ENCODE measurements at places on chromosomes 6 and 20.
A peak's percentile ranks its signal among the peaks of the same experiment; 100 is the strongest.

DNA sequence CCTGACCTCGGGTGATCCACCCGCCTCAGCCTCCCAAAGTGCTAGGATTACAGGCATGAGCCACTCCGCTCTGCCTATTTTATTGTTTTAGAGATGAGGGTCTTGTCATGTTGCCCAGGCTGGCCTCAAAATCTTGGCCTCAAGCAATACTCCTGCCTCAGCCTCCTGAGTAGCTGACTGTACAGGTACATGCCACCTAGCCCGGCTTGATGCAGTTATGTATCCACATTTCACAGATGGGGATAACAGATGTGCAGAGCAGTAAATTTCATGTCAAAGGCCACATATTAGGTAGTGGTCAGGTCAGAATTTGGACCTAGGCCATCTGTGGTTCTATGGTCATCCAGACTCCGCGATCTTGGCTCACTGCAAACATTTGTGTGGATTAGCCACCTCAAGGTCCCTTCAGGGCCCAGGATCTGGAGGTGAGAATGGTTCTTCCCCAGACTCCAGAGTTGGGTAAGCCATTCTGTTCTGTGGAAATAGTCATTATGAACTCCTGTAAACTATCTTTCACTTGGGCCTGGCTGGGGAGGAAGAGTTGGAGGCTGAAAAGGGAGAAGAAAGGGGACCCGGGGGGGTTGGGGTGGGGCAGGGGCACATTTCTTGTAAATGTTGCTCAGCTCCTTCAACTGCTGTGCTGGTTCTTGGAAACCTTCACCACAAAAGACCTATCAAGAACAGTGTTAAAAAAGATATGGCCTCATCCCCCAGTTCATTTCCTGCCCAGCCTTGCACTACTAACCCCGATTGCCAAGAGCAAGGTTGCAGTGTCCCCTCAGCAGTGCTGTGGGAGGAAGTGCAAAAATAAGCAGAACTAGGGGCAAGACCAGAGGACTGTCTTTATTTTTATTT, 13.0 kb downstream of the PIM1 start:
- DNase-seq, result peak; percentile 46

GRCh38 chr6:9537381-9537780, 877.5 kb downstream of the TFAP2A start:
- no peak for DNase-seq

GRCh38 chr6:108673602-108674001, 112.9 kb downstream of the FOXO3 start:
- DNase-seq, result no peak

DNA sequence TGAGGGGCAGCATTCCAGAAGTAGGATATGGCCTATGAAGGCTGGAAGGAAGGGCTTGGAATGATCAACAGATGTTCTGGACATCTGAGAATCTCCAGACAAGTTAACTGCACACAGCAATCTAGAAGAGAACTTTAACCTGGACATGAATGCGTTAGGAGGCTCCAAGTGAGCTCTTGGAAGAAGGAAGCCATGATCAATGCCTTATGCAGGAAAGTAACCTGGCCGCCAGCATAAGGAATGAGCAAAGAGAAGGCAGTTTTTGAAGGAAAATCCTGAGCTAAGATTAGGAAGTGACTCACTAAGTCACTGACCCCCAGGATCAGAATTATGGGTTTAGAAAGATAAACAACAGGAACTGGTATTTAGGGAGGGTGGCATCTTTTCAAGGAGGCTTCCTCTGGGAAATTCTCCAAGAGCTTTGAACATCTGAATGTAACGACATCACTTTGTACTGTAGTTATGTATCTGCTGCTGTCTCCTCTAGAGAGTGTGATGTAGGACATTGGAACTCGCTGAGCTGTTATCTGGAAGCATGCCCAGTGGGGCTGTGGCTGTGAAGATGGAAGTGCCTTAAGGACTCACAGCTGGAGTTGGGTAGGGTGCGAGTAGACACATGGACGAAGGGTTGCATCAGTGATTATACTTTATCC, 236.8 kb downstream of the PACRG start:
- DNase-seq, result no peak

- no peak for DNase-seq
These were observed 504.0 kb upstream of the PTCHD4 start for GRCh38 chr6:48615041-48615440.

DNA sequence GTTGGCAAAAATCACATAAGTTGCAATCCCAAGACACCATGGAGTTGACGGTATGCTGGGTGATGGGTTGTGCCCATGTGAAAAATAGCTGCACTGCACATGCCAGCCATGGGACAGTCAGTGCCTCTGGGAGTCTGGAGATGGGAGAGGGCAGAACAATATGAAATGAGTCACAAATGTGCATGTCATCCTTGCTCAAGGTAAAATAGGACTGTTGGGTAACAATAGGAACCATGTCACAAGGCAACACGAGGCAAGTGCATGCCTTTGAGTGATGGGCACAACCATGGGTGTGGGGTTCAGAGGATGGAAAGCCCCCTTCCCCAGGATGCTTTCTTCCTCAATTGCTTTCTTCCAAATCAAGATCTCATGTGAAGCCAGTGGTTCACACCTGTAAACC, 70.5 kb upstream of the PIM1 start:
- DNase-seq, result no peak

Measured in activated T-helper 1 cell treated with anti-CD3 and anti-CD28 coated beads, Interleukin-2, amount 50 U/mL, for 16 hours (primary cell).